NCI-H2107 (cell line): ENCODE measurements at places on chromosomes 2 and 18.
A peak's percentile ranks its signal among the peaks of the same experiment; 100 is the strongest.

GRCh38 chr18:46622999-46623398 is 34.0 kb downstream of the LOXHD1 start:
- DNase-seq: no peak

GRCh38 chr18:50679056-50679455 is 119.2 kb downstream of the MAPK4 start:
- DNase-seq: no peak

GRCh38 chr2:172905937-172906811 is 169.5 kb upstream of the MAP3K20 start:
- no peak for DNase-seq

- peak; percentile 2 for DNase-seq
Measured at GRCh38 chr18:80109676-80110078, 615 bp downstream of the ADNP2 start.

GRCh38 chr18:23194997-23195957 is 60.0 kb downstream of the CABLES1 start:
- no peak for DNase-seq

DNA sequence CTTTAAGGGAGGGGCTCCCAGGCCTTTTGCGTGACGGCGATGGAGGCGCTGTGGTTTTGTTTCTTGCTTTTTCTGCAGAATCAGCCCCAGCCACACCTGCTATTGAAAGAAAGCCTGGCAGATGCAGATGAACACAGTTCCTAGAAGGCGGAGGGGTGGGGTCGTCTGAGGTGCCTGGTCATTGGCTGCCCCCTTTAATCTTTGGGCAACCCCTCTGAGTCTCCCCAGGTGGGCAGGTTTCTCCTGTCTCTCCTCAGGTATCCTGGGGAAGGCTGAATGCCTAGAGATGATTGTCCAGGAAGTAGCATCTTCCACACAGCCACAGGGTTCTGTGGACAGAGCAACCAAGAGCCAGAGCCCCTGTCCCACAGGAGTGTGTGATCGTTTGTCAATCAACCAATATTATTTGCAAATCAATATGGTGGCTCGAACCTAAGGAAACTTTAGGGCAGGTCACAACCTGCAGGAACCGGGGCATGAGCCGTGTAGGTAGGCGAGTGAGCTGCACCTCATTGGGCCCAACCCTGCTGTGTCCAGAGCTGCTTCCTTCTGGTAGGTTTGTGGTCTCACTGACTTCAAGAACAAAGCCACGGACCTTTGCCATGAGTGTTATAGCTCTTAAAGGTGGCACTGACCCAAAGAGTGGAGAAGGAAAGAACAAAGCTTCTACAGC is 104.3 kb downstream of the NDUFA10 start:
- no peak for DNase-seq

GRCh38 chr2:88671786-88672427 is 19.6 kb upstream of the RPIA start:
- peak; percentile 10 for DNase-seq

- no peak for DNase-seq
Measured at GRCh38 chr2:181887045-181887444, 4.5 kb upstream of the ITPRID2 start.

DNA sequence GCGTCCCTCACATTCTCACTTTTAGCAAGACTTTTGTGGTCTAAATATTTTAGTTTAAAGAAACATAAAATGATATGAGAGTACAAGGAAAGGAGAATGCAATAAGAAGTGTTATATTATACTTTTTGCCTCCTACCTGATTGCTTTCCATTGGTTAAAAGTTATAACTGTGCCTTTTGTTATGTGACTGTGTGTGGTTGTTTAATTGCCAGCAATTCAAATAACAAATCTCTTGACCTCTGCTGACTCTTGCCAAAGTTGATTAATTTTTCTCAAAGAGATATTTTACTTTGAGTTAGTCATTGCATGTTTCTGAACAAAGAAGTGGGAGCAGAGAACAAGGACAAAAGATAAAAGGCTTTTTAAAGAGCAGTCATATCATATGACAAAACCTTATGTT is 599.5 kb downstream of the SUCLG1 start:
- no peak for DNase-seq

DNA sequence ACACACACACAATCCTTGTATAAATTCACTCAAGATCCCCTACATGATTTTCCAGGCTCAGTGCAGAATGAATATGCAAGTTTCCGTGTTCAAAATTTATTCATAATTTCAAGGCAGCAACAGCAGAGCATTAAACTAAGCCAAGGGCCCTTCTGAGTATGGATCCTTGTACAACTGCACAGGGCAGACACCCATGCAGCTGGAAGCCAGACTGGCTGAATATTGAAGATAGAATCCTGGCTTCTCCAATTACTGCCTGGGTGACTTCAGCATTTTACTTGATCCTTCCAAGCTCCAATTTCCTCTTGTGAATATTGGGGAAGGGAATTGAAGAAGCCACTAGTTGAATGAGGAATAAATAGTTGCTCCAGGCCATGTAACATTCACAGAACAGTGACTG is 267.9 kb upstream of the REG3G start:
- no peak for DNase-seq

GRCh38 chr18:47075098-47075883 is 39.9 kb upstream of the ELOA2 start:
- no peak for DNase-seq

- no peak for DNase-seq
Measured at GRCh38 chr2:10548626-10549025, 100.5 kb upstream of the ODC1 start.

DNA sequence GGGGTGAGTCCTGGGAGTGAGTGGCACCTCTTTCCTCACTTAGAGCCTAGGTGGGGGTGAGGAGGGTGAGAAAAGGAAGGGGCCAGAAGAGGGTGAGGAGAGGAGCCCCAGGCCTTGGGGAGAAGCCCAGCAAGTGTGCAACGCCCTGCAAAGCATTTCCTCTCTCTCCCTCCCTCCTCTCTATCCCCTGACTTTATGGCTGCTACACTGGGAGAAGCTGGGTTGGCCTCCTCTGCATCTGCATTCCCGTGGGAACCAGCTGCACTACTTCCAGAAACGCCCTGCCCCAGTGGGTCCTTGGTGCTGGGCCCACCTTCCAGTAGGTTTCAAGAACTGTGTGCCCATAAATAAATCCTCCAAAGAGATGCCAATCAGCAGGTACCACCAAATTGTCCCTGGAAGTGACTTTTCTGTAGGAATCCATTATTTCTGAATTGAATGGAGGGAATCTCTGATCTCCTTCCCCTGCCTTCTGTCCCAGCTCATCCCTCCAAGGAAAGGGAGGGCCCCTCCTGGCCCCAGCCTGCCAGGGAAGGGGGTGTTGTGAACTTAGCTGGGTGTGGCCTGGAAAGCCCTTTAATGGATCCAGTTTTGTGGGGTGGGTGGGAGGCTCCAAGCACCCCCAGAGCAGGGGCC is 95.7 kb upstream of the BOD1L2 start:
- no peak for DNase-seq

DNA sequence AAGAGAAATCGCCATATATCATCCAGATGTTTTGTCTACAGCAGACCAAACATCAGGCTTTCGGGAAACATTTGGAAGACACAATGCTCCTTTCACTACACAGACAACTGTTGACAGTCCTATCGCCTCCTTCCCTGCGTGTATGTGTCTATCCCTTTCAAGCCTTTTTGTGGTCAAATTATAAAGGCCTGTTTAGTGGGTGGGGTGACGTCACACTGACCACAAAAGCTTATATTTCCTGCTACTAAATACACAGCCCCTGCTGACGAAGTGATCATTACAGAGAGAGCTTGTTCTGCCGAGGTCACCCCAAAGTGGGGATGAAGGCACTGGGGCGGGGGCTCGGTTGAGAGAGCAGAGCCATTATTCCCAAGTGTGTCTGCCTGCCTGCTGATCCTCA is 302.7 kb upstream of the TNP1 start:
- peak; percentile 74 for DNase-seq

GRCh38 chr2:190877436-190877835 is 3.2 kb upstream of the GLS start:
- DNase-seq: no peak

DNA sequence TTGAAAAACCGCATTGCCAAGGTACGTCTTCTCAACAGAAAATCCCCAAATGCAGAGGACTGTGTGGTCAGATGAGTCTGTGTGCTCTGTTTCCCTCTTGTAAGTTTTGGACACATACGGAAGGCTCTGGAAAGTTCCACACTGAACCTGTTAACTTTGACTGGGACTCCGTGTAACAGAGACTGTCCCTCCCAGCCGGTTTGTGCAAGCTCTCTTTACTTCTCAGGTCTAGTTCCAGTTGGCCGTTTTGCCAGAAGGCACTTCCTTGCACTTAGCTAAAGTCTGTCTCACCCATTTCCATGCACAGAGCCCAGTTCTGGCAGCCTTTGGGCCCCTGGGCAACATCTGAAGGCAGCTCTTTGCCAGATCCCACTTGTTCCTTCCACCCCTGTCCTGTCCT is 22.0 kb downstream of the EFHD1 start:
- DNase-seq: no peak

GRCh38 chr18:23300231-23300805 is 152.8 kb upstream of the RIOK3 start:
- DNase-seq: no peak

DNA sequence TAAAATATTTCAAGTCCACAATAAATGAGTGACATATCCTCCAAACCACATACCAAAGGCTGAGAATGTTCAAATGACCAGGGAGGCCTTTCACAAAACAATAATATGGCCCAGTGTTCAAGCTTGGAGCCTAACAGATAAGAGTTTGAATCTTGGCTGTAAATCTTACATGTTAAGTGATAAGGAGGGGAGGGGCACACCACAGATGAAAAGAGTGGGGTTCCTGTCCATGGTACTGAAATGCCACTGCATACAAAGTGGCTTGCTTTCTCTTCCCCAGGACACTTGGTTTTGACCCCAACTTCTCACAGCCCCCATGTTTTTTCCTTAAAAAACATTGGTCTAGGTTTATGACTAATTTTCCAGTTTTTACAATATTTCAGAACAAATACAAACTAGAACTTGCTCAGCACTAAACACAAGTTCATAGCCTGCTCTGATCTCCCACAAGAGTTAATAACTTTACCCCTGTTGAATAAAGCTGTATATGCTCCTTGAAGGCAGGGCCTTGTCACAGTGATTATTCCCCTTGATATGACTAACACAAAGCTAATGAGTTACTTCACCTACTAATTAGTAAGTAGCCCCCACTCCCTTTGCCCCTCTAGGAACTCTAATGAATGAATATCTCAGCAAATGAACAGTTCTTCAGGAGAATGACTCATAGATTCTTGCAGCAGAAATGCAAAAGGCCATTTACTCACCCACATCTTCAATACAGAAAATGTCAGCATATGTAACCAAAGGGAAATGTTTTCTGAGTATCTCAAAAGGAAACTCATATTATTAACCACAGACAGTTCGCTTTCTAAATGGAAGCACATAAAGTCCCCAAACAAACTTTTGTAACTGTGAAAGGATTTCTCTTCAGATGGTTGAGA is 142.2 kb downstream of the SATB2 start:
- DNase-seq: no peak

GRCh38 chr18:58055890-58056558 is 12.0 kb downstream of the NEDD4L start:
- DNase-seq: no peak

- no peak for DNase-seq
Measured at GRCh38 chr18:44802508-44802907, 121.8 kb downstream of the SETBP1 start.

DNA sequence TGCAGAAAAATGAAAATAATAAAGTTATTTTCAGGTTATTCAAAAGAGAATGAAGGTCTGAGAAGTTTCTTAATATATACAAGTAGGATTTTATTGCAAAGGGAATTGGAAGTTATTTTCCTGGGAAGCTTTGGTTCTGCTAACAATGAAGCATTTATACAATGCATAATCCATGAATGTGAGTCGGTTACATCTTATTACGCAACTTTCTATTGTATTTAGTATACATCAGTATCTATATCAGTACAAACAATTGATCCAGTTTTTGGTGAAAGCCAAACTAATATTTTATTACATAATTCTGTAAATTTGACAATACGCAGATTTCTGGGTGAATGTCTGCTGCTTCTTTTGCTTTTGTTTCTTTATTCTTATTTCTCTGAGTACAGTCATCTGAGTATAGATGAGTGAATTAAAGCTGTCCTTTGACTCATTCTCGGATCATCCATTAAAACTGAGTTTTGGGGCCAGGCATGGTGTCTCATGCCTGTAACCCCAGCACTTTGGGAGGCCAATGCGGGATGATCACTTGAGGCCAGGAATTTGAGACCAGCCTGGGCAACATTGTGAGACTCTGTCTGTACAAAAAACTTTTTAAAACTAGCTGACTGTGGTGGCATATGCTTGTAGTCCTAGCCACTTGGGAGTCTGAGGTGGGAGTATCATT is 108.5 kb downstream of the SOCS6 start:
- no peak for DNase-seq
